ENCODE measurements at places on chromosomes 2 and 18.

GRCh38 chr2:220002251-220002650 lies 374.8 kb downstream of the SLC4A3 start:
- no peak for DNase-seq

DNA sequence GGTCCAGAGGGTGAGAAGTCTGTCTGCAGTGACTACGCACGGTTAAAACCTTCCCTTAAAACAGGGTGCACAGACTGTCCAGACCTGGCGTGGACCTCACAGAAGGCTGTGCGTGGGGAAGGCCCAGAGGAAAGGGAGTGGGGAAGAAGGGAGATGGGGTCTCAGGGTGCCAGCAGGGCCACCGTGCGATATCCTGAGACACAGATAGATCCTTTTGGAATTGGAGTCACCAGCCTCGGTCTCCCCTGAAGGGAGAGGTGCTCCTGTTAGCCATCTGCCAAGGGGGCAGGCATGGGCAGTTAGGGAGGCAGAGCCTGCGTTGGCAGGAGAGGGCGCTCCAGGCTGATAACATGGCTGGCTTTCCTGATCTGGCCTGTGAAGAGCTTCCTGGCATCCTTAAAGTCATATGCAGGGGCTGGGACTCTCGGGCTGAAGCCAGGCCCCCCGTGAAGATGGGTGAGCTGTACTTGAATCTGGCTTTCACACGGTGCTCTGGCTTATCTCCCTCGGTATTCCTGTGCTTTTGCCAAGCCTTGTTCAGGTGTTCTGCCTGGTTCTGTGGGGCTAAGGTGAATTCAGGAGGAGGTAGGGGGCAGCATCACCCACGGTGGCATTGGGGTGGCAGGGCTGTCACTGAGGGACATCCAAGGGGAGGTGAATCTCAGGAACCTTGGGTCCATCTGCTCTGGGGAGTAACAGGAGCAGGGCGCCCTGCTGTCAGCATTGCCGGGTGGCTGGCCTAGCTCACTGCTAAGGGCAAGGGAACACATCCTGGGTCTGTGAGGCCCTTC lies 107.2 kb upstream of the SMAD2 start:
- no peak for DNase-seq

- no peak for DNase-seq
Measured at GRCh38 chr2:208819190-208819589, 412.6 kb downstream of the PTH2R start.

DNA sequence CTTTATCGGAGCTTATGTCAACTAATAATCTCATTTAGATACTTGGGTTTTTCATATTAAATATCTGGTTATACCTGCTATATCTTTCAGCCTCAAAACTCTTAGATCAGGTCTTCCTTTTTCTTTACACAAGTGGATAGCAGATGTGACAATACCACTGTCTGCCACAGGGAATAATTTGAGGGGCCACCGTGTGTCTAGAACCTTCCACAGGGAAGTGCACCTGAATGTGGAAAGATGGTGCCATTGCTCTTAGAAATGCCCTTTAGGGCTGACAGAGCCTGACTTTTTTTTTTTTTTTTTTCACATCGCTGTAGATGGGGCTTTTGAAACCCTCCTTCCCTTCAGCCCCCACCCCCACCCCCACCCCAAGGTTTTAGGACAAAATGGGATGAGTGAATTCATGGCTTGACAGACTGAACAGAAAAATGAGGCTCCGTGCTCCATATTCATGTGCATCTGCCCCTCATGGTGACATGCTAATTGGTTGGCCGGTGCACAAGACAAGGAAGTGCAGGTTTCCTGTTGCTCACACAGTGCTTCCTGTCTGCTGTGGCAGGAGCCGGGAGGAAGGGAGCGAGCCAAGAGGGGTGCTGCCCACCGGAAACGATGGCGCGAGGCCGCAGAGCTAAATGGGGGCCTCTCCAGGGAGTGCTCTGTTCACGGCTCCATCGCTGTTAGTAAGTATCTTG lies 246.0 kb downstream of the LDLRAD4 start:
- DNase-seq: peak; percentile 63

GRCh38 chr2:218721934-218722333 lies 11.3 kb downstream of the TTLL4 start:
- no peak for DNase-seq

Measured in mucosa of descending colon (tissue), 3 donors.